ENCODE measurements at places on chromosomes 12 and 14. TPM values are rescaled to one million over a fixed set of nuclear protein-coding genes. Genes with fewer than 3 reads are reported as not detected.

The STAT2 gene
- 65.0 TPM for total RNA-seq

The ARF3 gene
- total RNA-seq, result 39.1 TPM

The OVCH1 gene
- not detected for total RNA-seq

The EFS gene
- not detected for total RNA-seq

The YAF2 gene
- 14.3 TPM for total RNA-seq

The CCDC177 gene
- total RNA-seq, result not detected

The NUMB gene
- 94.4 TPM for total RNA-seq

The POMT2 gene
- total RNA-seq, result 6.4 TPM

The SDR9C7 gene
- total RNA-seq, result not detected

The OR10P1 gene
- not detected for total RNA-seq

The GLIPR1 gene
- total RNA-seq, result 2.3 TPM

The DNAH10 gene
- under 0.01 TPM for total RNA-seq

The TAS2R46 gene
- 1.6 TPM for total RNA-seq

The COX8C gene
- total RNA-seq, result not detected

The CFAP54 gene
- 8.4 TPM for total RNA-seq
